ENCODE measurements at places on chromosomes 6 and 20.

DNA sequence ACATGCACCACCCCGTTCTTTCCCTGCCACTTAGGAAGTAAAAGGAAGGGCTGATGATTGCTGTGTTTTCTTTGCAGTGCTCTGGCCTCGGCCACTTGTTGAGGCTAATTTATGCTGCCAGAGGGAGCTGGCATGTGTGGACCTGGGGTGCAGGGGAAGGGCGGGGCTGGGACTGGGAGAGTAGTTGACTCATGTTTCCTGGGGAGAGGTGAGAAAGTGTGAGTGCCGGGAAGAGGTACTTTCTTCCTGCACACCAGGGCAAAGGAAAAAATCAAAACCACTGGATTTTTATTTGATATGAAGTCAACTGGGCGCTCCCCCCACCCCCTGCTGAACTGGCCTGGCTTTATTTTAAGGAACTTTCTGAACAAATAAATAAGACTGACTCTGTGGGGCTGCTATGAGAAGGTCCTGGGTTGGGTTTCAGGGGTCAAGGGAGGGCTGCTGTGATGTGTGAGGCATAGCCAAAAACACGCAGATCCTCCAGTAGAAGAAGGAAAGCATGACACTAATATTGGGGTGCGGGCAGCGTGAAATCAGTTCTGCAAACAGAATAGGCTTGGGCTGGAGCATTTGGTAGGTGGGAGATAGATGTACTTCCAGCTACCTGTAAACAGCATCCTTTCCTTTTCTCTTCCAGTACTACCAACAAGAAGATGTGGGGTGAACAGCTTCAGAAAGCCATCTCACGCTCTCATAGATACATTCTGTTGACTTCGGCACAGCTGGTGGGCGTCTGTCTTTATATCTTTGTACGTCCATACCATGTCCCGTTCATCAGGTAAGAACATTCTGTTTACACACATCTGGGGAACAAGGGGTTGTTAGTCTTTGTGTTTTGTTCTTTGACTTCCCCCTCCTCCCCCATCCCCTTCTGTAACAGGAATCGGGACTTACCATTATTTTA is 87.5 kb downstream of the SYNJ2 start:
- peak; percentile 89 for DNase-seq

GRCh38 chr6:127117979-127118297 is 533 bp upstream of the RSPO3 start:
- DNase-seq, result no peak

- DNase-seq, result no peak
Measured at GRCh38 chr20:38804221-38804620, 1.3 kb upstream of the PPP1R16B start.

DNA sequence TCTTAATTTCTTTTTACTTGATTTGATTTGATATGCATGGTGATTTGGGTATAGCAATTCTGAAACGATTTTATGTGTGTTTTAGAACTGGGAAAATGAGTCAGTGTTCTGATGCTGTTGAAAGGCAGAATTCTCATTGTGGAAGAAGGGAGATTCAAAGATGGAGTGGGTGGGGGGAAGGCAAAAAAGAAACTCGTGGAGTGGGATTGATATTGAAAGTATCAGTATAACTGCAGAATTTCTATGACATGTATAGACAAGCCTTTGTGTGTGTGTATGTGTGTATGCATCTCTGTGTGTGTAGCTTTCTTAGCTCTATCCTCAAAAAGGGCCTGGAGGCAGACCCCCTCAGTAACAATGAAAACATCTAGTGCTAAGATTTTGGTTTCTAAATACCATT is 184.3 kb upstream of the OLIG3 start:
- DNase-seq, result no peak

DNA sequence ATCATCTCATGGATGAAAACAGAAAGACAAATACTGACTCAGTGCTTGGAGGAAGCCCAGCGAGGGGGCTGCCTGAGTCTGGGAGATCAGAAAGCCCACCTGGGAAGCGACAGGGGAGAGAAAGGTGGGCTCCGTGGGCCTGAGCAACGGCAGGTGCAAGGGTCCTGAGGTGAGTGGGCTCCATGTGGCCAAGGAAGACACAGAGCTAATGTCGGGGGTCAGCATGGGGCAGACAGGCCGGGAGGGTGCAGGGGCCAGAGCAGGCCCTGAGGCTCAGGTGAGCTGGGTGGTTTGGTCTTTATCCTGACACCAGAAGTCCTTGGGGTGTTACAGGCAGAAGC is 18.8 kb downstream of the APCDD1L start:
- no peak for DNase-seq

DNA sequence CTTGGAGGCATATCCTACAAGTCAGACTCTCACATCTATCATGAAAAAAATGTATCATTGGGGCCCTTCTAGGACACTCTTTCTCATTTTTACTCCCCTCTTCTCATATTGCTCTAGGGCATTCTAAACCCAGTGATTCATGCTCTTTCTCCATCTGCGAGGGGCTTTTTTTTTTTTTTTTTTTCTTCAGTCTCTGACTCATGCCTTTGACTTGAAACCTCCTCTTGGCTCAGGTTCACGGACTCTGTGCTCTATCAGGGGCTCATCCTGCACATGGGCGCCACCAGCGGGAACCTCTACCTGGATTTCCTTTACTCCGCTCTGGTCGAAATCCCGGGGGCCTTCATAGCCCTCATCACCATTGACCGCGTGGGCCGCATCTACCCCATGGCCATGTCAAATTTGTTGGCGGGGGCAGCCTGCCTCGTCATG is 17.8 kb downstream of the SLC22A1 start:
- DNase-seq, result peak; percentile 98

DNA sequence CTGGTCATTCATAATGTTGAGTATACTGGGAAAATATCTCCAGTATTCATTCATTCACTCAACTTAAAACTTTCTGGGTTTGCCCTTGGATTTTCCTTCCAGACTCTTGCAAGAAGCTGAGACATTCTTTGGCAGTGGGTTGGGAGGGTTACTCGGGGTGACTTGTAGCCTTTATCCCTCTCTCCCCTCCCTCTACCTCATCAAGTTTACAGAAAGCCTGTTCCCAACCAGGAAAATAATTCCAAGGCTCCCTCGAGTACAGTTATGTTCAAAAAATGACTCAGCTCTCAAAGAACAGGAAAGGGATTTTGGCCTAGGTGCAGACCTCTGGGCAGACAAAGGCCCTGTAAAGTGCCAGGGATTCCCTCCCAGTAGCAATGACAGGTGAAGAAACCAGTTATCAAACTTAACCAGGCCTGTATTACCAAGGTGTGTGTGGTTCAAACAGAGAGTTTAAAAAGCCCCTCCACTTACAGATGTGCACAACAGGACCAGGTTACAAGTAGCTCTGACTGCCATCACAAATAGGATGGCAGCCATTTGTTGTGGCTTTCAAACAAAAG is 22.2 kb downstream of the FKBP1A start:
- no peak for DNase-seq

- no peak for DNase-seq
Measured at GRCh38 chr6:25009393-25009710, 73.6 kb upstream of the RIPOR2 start.

GRCh38 chr6:38725414-38726183 is 10.5 kb downstream of the DNAH8 start:
- peak; percentile 52 for DNase-seq

GRCh38 chr20:30811885-30812671 is 445.4 kb upstream of the DEFB115 start:
- DNase-seq, result peak; percentile 34

- DNase-seq, result peak; percentile 64
Measured at GRCh38 chr6:142378138-142378875, 76.5 kb downstream of the ADGRG6 start.

- no peak for DNase-seq
Measured at GRCh38 chr6:148251891-148252290, 90.7 kb upstream of the SASH1 start.

- no peak for DNase-seq
Measured at GRCh38 chr6:1778686-1779235, 169.0 kb downstream of the FOXC1 start.

- no peak for DNase-seq
Measured at GRCh38 chr20:20562507-20562906, 149.9 kb downstream of the RALGAPA2 start.

DNA sequence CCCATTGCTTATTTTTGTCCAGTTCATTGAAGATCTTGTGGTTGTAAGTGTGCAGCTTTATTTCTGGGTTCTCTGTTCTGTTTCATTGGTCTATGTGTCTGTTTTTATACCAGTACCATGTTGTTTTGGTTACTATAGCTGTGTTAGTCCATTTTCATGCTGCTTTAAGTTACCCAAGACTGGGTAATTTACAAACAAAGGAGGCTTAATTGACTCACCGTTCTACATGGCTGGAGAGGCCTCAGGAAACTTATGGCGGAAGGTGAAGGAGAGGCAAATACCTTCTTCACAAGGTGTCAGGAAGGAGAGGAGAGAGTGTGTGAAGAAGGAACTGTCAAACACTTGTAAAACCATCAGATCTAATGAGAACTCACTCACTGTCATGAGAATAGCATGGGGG is 29.9 kb upstream of the FERMT1 start:
- no peak for DNase-seq

DNA sequence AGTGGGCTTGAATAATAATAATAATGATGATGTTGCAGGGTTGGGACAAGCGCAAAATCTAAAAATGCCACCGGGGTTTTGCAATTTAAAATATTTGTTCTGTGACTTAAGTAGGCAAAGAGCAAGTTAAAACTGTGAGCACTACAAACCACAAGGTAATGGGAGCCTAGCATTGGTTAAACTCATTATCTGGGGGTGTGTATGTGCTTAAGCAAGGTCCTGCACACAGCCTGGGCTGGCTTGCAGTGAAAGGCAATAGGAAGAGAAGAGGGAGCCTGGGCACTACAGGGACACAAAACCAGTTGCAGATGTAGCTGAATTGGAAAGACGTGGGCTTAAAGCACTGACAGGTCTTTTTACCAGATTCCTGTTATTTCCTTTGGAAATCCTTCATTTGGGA is 11.7 kb downstream of the SIM1 start:
- no peak for DNase-seq

- DNase-seq, result no peak
Measured at GRCh38 chr6:69884231-69884630, 17.9 kb downstream of the COL19A1 start.

- DNase-seq, result peak; percentile 89
Measured at GRCh38 chr6:106134906-106135634, 48.9 kb downstream of the PRDM1 start.

DNA sequence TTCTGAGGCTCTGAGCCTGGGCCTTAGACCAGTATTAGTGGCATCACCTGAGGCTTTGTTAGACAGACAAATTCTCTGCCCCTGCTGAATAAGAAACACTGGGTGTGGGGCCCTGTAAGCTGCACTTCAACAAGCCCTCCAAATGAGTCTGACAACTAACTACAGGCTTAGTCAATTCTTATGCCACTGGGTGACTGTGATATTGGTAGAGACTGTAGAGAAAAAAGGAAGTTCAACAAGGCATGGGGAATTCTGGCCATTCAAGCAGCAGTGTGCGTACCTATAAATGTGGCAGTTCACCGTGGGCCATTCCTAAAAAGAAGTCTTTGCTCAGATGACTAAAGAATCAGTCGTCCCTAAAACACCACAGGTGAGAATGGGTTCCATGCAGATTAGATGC is 82.7 kb downstream of the MDN1 start:
- no peak for DNase-seq

- no peak for DNase-seq
Measured at GRCh38 chr6:160509610-160510009, 154.5 kb downstream of the LPA start.

DNA sequence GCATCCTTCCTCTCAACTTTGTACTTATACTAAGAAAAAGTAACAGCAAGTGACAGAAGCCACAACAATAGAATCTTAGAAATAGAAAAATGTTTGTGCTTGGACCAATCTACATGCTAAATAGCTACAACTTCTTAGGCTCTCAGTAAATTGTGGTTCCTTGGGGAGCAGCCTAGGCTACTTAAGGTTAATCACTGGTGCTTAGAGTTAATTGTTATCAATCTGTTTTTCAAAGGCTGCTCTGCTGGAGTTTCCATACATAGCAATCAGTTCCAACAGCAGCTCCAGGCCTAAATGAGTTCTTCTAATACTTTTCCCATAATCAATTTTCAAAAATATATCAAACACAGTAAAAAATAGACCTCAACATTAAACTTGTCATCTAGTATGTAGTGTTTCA is 571.4 kb downstream of the EPHA7 start:
- no peak for DNase-seq

DNA sequence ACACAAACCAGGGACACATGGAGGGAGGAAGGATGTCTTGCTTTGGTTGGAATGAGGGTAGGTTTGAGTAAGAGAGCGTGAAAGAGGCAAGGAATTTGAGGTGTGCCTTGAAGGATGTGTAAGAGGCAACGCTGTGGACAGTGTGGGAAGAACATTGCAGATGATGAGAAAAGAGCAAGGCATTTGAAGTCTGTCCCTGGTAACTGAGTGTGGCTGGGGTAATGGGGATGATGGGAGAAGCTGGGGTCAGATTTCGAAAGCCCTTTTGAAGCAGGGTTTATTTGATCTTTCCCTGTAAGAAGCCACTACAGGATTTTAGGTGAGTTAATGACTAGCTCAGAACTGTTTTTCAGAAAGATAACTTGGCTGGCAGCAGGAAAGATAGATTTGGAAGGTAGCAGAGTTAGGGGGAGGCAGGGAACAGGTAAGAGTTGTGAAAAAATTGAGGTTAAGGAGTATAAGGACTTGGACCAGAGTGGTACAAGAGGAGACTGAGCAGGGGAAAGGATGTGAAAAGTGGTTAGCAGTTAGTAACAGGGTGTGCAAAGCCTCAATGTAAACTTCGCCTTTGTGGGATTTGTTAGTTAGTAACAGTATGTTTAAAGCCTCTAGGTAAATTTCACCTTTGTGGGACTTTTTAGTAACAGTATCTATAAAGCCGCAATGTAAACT is 17.7 kb downstream of the UTRN start:
- peak; percentile 13 for DNase-seq

- no peak for DNase-seq
Measured at GRCh38 chr6:170056278-170056711, 234.6 kb downstream of the DLL1 start.

DNA sequence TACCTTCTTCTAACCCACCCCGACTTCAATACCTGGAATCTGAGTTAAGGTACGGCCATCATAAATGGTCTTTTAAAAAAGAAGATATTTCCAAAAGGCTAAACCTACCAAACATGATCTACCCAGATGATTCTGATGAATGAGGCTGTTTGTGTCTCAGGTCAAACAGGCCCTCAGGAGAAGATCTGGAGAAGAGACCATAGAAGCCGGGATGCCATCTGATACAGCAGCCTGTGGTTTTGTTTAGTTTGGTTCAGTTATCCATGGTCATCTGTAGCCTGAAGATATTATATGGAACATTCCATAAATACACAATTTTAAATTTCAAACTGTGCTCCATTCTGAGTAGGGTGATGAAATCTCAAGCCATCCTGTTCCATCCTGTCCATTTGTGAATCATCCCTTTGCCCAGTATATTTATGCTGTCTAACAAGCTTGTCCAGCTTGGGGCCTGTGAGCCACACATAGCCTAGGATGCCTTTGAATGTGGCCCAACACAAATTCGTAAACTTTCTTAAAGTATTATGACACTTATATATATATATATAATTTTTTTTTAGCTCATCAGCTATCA is 4.0 kb upstream of the CAP2 start:
- peak; percentile 66 for DNase-seq

GRCh38 chr6:7124636-7125035 is 16.9 kb downstream of the RREB1 start:
- DNase-seq, result no peak

- DNase-seq, result peak; percentile 39
Measured at GRCh38 chr6:50128420-50129005, 78.8 kb upstream of the DEFB112 start.

- no peak for DNase-seq
Measured at GRCh38 chr6:131216246-131216645, 81.0 kb downstream of the AKAP7 start.

Measured in ELR (cell line).